ENCODE measurements at places on chromosomes 12 and 14.
A peak's percentile ranks its signal among the peaks of the same experiment; 100 is the strongest.

DNA sequence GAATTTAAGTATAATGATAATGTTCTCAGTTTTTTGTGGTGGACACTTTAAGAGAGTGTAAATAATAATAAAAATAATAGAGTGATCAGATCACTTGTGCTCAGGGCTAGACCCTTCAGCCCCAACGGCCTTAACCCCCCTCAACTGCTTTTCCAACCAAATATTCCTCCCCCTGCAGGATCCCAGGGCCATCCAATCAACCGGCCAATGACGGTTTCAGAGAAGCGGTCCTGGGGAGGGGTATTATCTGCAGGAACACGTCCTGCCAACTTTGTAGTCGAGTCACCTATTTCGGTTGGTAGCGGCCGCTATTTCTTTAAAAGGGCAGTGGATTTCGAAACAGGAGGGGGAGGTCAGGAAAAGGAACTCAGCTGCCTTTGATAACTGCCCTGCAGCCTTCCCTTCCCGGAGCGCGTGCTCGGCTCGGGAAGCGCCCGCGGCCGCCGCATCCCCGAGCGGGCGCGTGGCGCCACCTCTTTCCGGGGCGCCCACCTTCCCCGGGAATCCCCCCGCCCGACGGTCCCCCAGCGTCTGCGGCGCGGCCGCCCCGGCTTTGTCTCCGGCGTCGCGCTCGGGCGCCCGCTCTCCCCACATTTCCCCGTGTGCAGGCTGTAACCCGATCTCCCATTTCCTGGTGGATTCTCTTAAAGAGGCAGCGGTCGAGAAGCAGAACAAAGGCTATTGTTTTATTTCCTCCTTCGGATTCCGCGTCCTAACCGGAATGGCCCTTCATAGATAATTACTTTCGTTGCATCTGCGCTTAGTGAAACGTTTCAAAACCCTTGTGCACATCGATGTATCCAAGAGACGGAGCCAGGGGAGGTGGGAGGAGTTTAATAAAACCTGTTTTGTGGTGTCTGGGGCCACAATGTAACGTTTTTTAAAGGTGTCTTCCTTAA, 711 bp upstream of the ETV6 start:
- peak; percentile 47 for DNase-seq

DNA sequence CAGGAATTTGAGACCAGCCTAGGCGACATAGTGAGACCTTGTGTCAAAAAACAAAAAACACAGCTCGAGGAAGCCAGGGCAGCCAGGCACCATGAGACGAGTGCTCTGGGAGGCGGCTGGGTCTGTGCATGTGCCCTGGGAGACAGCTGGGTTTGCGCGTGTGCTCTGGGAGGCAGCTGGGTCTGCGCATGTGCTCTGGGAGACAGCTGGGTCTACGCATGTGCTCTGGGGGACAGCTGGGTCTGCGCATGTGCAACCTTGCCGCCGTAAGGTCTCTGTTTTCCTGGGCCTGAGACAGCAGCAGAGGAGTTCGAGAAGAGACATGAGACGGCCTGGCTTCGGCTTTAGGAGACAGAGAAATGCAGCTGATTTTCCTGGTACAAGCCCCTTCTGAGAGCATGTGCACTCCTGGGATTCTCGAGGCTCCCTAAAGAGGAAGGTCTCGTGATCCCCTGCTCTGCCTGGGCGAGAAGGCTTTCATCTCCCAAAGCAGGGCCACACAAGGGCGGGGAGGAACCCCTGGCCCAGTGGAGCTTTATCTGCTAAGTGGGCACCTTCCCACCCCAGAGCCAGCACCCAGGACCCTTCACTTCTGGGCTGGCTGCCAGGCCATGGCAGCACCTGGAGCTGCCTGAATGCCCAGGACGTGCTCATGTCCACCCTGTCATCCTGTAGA, 3.5 kb upstream of the BDKRB1 start:
- no peak for DNase-seq

DNA sequence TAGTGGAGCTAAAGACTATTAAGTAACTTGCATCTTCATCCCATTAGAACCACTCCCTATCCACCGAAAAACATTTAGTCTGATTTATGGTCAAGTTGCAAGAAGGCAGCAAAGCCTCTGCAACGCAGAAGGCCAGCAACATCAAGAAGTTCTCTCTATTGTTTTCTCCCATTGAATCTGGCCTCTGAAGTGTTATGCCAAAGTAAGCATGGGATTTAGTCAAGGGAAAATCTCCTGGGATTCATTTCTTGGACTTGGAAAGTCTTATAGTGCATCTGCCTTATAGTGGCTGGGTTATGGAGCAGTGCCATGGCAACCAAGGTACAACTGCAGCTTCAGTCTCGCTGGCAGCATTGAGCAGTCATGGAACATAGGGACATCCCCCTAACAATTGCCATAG, 87.7 kb upstream of the KRR1 start:
- DNase-seq, result no peak

DNA sequence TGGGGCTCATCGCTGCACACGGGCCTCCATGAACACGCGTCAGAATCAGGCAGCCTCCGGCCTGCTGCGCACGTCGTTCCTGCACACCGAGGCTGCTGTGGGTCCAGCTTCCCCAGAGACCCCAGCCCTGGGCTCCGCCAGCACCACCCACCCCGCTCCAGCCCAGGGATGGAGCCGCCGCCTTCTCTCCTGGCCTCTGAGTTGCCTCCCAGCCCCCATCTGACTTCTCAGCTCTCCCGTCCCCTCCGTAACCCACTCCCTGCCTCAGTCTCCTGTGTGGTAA, 253.9 kb upstream of the SFSWAP start:
- no peak for DNase-seq

GRCh38 chr14:105084741-105085571, 19.7 kb upstream of the GPR132 start:
- no peak for DNase-seq

GRCh38 chr12:19507823-19508222, 68.5 kb downstream of the AEBP2 start:
- no peak for DNase-seq

DNA sequence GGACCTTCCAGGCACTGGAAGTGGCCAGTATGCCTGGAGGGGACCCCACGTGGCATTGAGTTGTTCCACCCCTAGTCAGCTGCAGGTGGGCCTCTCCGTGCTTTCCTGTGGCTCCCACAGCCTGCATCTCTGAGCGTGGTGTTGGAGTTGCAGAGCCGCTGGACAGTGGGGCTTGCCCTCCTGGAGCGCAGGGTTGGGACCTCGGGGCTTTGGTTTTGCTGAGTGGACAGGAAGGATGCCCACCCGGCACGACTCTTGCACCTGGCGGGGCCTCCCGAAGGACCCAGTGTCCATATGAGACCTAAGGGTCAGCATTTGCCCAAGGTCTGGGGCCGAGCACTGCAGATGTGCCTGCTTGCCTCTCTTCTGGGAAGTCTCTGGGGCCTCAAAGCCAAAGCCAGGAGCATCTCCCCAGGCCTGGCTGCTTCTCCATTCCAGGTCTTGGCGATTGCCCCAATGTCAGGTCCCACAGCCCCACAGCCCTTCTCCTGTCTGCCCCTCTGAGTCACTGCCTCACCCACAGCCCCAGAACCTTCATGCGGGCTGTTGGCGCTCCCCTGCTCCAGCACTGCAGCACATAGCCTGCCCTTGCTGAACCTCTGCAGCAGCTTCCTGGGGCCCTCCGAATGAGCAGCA, 1.5 kb downstream of the PACS2 start:
- DNase-seq, result no peak

- no peak for DNase-seq
These were observed 144.8 kb downstream of the KCNA5 start for GRCh38 chr12:5188472-5188871.

DNA sequence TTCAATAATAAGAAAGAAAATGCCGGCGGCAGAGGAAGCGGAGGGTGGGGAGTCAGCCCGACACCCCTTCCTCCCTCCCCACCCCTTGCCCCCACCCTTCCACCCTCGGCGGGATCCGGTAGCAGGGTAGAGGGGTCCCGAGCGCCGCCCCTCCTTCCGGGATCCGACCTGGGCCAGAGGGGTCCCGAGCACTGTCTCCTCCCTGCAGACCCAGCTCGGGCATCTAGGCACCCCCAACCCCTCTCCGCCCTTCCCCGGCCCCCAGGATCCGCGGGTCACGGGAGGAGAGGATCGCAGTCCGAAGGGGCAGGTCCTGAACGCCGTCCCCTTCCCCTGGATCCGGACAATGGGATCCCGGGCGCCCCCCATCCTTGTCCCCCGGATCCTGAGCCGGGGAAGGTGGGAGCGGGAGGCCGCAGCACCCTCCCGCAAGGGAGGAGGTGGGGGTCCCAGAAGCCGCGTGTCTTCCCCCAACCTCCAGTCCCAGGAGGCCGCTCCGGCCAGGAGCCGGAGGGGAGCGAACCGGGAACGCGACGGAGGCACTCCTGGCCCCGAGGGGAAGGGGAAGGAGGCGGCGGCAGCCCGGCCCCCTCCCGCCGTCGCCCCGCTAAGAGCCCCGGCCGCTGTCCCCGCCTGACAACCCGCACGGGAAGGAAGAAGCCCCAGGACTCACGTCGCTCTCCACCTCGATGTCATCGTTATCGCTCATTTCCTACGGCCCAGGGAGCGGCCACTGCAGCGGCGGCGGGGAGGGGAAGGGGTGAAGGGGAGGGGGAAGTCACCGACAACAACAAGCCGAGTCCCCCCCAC, 481 bp downstream of the MAX start:
- no peak for DNase-seq

DNA sequence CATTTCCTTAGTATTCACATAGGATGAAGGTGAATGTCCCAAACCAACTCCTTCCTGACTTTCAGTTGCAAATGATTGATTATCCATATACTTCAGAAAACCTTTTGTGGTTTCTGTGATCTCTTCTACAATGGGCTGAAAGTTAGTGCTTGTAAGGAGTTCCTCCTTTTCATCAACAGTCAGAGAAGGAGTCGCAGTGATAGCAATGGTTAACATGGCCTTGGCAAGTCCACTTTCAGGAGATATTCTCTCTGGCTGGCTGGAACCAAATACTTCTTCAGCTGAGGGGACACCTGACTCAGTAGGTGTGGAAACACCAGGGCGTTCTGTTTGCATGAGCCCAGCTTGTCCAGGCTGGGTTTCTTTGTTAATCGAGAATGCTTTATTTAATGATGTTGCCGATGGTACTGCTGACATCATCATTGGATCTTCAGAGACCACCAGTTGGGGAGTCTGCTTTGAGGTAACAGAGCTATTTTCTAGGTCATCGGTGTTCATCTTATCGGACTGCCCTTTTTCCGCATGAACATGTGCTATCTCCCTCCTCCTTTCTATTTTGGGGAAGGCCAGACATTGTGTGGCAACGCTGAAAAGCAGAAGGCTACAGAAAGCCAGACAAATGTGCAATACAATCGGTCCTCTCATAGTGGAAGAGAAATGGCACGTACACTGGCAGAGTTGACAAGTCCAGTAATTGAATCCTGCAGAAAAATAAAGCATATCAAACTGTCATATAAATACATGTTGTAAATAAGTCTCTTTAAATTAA, 13.1 kb downstream of the ARMH4 start:
- DNase-seq, result no peak

GRCh38 chr12:89225401-89225800, 126.9 kb downstream of the DUSP6 start:
- peak; percentile 56 for DNase-seq

- DNase-seq, result no peak
These were observed 7.8 kb upstream of the PLEKHG3 start for GRCh38 chr14:64696355-64696857.

DNA sequence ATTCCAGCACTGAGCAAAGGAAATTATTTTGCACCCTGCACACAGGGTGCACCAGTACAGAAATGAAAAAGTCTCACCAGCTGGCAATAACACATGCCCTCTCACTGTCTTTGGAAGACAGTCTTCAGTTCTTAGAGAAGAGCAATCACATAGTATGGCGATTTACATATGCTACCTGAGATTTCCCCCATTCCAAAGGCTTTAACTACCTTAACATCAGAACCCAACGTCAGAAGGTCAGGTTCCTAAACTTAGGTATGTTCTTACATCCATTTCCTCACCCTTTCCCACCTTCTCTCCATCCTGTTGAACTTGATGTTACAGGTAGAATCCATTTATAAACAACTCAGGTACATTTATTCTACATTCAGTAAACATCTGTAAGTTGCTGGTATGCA, 167.8 kb downstream of the PAWR start:
- DNase-seq, result no peak

DNA sequence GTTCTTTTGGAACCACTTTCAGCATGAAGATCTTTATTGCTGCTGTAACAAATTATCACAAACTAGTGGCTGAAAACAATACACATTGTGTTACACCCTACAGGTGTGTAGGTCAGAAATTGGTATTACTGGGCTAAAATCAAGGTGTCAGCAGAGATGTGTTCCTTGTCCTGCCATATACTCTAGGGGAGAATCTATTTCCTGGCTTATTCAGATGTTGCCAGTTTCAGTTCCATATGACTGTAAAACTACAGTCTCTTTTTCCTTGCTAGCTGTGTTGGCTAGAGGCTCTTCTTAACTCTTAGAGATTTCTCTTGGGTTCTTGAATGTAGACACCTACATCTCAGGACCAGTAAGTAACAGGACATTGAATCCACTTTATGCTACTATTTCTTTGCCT, 215.6 kb upstream of the PPFIA2 start:
- no peak for DNase-seq

GRCh38 chr14:65156568-65157366, 54.5 kb upstream of the MAX start:
- DNase-seq, result no peak

- no peak for DNase-seq
These were observed 41.1 kb downstream of the CEP83 start for GRCh38 chr12:94418517-94418916.

DNA sequence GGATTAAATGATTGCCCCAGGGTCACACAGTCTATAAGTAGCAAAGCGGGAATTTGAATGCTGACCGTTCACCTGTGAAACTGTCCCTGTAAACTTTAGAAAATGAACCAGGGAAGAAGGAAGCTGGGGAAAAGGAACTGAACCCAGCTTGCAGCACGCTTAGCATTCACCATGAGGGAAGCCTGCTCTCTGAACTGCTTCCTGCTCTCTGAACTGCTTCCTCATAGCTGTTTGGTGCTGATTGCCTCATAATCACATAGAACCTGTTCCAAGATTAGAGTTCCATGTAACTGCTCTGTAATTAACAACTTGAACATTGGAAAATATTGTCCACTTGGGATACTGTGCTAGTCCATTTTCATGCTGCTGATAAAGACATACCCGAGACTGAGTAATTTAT, 1504.8 kb upstream of the TMEM132C start:
- DNase-seq, result no peak

DNA sequence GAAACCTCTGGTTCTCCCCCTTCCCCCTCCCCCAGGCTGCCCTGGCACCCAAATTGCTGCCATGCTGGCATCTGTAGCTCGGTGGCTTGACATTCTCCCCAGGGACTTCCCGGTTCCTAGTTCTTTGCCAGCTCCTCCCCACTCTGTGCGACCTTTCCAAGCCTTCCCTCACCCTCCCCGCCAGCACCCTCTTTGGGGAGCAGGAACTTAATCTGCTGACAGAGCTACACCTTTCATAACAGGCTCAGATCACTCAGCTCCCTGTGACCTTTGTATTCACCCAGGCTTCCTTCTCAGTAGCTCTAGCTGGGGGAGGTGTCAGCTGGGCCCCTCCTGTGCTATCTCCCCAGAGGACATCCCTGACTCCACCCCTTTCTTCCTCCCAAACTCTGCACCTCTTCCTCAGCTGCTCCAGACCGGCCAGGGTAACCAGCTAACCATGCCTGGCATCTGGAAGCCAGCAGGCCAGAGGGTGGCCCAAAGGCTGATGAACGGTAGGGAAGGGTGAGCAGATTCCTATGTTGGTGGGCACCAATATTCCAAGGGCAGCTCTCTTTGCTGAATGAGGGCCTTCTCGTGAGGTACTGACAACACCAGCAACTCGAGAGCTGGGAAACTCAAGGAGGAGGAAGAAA, 1.8 kb upstream of the COX14 start:
- no peak for DNase-seq

Data from stimulated activated CD8-positive, alpha-beta memory T cell treated with anti-CD3 and anti-CD28 coated beads, Interleukin-7, amount 100 ng/mL, for 48 hours (primary cell).